Forelimb muscle (tissue), 1 donor: ENCODE measurements at places on chromosomes 4 and X.

DNA sequence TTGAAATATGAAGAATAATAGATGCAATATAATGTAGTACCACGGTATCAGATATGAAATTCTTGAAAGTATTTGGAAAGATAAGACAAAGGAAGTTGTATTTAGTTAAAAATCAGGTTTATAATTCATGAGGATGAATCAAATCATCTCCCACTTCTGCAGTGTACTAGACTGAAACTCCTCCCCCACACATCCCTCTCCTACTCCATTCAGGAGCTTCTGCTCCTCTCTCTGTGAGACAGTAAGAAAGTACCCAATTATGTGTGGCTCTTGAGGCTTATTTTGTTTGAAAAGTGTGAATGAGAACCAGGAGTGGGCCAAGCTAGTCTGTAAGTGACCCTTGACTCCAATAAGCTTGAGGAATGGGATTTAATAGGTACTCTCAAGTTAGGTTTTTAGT is 9.5 kb downstream of the SLAIN2 start:
- DNase-seq = no peak

- DNase-seq = no peak
These were observed 215.0 kb downstream of the HTR2C start for GRCh38 chrX:114798907-114799306.

DNA sequence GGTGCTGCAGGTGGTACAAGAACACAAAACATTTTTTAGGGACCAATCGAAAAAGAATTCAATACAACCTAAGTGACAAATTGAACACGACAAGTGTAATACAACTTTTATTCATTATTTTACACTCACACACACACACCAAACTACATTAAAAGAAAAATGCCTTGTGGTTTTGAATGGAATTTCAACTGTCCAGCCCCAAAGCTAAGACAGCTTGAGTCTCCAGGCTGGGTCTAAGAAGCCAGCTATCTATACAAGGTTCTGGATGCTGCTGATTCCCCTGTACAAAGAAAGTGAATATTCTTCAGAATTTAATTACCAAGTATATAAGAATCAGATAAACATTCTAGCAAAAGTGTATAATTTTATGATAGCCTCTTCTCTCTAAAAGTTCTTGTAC is 118.2 kb downstream of the PPP3CA start:
- no peak for DNase-seq

- no peak for DNase-seq
These were observed 461 bp downstream of the FBXW7 start for GRCh38 chr4:152535360-152535902.

DNA sequence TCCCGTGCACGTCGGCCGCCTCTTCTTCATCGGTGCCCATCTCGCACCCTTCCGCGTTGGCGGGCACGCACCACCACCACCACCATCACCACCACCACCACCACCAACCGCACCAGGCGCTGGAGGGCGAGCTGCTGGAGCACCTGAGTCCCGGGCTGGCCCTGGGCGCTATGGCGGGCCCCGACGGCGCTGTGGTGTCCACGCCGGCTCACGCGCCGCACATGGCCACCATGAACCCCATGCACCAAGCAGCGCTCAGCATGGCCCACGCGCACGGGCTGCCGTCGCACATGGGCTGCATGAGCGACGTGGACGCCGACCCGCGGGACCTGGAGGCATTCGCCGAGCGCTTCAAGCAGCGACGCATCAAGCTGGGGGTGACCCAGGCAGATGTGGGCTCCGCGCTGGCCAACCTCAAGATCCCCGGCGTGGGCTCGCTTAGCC is 1.4 kb downstream of the POU4F2 start:
- DNase-seq = no peak

DNA sequence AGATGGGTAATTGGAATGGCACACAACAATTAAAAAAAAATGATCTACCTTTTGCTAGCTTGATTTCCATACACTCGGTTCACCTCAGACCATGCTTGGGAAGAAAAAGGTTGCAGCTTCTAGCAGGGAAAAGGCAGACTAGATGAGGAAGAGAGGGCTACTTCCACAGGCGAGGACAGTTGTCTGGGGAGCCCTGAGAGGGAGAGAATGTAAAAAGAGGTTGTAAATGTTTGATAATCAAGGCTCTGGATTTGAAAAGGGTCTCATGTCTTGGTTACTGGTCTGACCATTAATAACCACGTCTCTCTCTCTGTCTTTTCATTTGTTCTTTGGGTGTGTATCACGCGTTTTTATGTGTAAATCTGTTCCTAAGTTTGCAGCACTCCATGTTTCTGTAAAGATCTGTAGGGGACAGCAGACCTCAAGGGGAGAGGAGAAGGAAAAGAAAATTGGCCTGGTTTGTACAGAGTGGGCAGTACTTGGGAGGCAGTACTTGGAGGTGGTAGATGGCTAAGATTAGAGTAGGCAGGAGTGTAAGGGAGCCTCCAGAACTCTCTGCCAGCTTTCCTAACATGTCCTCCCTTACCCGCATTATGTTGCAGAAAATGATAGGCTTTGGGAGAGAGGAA is 750 bp downstream of the ARMCX5 start:
- DNase-seq = peak; percentile 1

DNA sequence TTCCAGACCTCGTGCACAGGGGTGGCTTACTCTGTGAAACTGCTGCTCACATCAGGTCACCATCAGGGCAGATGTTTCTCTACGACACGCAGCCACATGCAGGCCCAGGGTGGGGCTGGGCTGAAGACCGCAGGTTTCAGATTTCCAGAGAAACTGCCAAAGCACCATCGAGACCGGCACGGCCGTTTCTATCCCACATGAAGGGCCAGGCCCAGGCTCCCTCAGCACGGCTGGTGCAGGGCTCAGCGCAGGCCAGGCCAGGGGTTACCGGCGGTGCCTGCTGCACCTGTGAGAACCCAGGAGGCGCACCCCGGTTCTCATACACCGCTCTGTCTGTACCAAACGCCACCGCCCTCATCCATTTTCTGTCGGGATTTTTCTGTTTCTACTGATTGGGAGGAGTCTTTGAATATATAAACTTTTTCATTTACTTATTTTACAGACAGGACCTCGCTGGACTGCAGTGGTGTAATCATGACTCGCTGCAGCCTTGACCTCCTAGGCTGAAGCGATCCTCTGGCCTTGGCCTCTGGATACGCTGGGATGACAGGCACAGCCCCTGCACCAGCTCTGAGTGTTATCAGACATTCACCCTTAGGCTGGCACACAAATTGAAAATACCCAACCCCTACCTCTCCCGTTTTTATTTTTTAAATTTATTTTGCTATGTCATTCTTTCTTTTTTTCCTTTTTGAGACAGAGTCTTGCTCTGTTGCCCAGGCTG is 17.1 kb downstream of the CTBP1 start:
- DNase-seq = no peak

GRCh38 chr4:118683513-118683912 is 1.7 kb upstream of the METTL14 start:
- no peak for DNase-seq

- peak; percentile 50 for DNase-seq
These were observed 14.9 kb downstream of the NRK start for GRCh38 chrX:105837232-105837631.

GRCh38 chr4:82493721-82494425 is 63.5 kb downstream of the ENOPH1 start:
- DNase-seq = no peak

- no peak for DNase-seq
These were observed 24.6 kb upstream of the CD40LG start for GRCh38 chrX:136623396-136623795.

DNA sequence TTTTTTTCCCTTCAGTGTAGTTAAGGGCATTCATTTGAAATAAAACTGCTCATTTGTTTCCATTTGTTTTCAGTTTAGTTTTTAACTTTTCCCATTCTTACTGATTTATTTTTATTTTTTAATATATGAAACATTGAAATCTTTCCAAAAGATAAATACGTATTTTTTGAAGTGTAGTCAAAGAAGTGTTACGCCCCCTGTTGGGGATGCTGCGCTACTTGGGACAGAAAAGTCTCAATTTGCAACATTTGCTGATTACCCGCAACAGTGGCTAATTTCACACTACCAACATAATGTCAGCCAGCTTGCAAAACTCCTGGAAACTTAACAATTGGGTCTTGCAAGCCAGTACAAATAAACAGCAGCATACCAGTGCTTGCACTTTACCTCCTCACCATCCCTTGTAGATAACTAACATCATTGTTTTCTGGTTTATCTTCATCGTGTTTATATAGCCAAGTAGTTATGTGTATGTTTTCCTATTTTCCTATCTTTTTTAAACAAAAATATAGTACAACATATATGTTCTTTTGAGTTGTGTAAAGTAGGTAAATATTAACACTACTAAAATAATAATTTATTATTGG is 158.6 kb downstream of the STPG2 start:
- DNase-seq = no peak

GRCh38 chrX:49876750-49877149 is 2.5 kb upstream of the USP27X start:
- DNase-seq = peak; percentile 16

DNA sequence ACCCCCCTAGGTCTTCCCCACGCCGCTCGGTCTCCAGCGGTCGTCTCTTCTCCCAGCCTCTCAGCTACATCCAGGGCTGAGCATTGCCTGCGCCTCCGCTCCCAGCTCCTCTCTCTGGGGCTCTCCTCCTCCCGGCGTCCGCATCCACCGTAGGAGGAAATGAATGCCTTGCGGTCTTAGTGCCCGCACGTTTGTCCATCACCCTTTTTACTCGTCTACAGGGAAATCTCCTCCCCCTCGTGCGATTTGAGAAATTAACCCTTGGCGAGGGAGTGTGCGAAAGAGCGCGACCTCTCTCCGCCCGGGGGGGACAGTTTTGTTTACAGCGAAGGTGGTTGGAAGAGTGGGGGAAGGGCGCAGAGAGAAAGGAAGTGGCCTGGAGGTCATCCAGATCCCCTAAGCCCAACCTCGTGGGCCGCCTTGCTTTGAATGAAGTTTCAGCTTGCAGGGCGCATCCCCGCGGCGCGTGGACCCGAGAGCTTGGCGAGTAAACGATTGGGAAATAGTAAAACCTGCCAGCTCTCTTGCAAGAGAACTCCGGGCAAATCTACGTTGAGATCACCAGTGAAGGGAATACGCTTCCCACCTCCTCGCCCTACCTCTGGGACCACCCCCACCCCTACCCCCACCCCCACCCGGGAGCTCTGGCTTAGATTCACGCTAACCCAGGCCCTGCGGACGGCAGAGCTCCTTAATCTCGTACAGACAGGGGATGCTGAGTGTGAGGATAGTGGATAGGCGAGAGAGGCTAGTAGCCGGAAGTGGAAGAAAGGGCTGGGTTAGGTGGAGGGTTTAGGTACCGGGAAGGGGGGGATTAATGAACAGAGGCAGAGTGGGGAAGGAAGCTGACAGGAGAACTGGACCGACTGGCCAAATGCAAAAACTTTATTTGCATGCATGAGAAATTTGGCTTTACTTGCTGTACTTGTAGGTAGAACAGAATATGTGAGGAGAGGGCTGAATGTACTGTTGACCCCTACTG is at the start of gene ELOVL6:
Gene ELOVL6 (minus strand): TSS at position 181 of the 982 bp plus-strand sequence. CDS start 280 bp downstream, outside the sequence.
- no peak for DNase-seq

DNA sequence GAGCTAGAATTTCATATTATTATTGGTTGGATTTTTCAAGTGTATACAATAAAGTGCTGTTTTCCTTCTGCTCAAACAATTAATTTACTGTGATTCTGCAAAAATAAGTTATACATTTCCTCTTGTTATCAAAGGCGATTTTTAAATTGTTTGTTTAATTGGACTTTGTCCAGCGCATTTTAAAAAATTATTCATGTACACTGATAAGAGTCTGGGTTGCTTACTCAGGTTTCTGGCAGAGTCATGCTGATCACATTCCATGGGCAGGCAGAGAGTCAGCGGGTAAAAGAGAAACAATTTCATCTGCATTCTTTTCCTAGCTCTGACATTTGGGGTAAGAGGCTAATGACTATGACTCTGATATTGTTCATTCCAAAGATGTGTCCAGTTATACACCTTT is 8.9 kb downstream of the FAT4 start:
- no peak for DNase-seq

DNA sequence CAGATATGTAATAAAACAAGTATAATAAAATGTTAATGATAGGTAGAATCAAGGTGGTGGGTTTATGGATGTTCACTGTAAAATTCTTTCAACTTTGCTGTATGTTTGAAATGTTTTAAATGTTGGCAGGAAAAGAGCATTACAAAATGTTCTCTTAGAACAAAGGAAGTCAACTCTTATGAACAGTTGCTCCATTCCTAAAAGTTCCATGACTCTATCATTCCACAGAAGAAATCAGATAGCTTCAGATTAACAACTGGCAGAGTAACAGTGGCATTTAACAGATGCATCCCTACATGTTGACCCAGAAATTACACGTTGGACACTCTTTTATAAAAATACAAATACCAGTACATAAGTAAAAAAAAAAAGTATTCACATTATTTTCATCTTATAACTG is 2023.7 kb downstream of the ARAP2 start:
- no peak for DNase-seq

DNA sequence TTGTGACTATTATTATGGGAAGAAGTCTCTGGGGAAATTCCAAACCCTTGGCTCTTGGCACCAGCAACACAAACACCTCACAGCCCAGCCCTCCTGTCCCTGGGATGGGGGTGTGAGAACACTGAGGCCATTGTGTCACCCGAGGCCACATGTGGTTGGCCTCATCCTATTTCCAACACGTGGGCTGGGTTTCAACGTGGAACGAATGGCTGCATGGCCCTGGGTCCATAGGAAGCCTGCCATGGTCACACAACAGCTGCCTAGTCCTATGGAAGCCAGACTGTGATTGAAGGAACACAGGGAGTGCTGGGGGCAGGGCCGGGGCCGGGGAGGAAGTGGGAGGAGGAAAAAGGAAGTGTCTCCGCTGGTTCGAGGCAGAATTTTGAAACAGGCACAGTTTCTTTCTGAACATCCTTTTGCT is 10.0 kb downstream of the CLCN4 start:
- no peak for DNase-seq

GRCh38 chrX:19981947-19982346 is 8.9 kb downstream of the BCLAF3 start:
- no peak for DNase-seq

GRCh38 chr4:120299631-120300030 is 233.0 kb upstream of the MAD2L1 start:
- DNase-seq = no peak

- no peak for DNase-seq
These were observed 271.2 kb downstream of the FBXO8 start for GRCh38 chr4:174012135-174012885.

- DNase-seq = no peak
These were observed 138.8 kb upstream of the BANK1 start for GRCh38 chr4:101651778-101652177.

GRCh38 chr4:86816501-86817273 is 32.5 kb downstream of the SLC10A6 start:
- DNase-seq = peak; percentile 26

DNA sequence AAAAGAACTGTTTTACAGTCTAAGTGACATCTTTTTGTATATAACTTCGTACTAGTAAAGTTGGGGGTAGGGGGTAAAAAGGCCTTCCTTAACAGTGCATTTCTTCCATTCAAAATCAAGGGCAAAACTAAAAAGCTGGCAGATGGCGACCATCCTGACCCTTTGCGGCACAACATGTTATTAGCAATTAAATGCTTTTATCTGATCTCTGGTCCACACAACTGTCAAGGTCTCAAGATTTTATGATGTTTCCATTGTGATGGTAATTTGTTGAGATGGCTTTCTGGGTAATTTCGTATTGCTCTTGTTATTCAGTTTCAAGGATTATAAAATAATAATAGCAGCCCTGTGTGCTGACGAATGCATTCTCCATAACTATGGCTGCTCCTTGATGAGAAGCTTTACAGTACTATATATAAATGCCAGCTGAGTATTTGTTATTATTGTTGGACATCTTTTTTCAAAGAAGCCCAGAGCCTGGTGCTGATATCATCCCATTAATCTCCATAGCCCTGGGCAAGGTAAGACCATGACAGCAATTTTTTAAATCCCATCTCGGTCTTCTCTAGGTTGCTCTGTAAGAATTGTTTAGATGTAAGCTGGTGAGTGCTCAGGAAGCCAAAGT is 89.5 kb downstream of the CBR4 start:
- no peak for DNase-seq

GRCh38 chr4:4578981-4579380 is 37.1 kb upstream of the STX18 start:
- DNase-seq = no peak
